ENCODE measurements at places on chromosomes 3 and 15.

DNA sequence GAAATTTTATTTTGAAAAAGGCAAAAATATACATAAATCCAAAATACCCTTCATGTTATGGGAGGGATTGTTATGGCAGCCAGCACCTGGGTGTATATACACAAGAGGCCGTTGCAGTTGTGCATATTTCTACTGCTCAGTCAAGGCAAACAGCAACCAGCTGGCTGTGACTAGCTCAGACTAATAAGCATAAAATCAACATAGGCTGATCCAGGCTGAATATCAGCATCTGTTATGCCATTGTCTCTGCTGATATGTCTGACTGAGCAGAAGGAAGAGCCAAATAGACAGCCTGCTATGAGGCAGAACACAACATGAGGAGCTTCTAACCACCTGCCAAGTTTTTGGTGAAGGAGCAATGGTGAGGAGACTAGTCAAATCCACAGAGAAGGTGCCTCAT, 457.5 kb upstream of the ALCAM start:
- DNase-seq, result no peak

DNA sequence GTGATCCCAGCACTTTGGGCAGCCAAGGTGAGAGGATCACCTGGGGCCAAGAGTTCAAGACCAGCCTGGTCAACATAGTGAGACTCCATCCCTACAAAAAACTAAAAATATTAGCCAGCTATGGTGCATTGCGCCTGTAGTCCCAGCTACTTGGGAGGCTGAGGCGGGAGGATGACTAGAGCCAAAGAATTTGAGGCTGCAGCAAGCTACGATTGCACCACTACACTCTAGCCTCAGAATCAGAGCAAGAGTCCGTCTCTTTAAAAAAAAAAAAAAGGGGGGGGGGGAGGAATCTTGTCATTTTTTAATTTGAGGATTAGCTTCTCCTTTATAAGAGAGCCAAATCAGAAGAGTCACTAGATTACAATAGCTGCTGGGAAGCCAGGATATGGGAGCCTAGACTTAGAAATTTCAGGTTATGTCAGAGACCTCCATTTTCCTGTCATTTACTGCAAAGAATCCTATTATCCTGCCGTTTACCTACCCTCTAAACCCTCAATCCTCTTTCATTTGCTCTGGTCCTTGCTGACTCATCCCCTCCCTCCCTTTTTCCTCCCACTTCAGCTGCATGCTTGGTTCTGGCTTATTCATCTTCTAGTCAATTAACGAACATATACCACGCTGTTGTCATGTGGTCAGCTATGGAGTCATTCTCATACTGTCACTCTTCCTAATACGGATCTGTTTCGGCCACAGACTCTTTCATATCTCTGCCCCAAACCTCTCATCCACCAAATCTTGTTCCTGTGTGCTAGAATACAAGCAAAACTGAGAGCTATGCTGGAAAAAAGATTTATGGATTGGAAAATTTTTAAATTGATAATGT, 83.8 kb upstream of the PPIB start:
- peak; percentile 58 for DNase-seq

DNA sequence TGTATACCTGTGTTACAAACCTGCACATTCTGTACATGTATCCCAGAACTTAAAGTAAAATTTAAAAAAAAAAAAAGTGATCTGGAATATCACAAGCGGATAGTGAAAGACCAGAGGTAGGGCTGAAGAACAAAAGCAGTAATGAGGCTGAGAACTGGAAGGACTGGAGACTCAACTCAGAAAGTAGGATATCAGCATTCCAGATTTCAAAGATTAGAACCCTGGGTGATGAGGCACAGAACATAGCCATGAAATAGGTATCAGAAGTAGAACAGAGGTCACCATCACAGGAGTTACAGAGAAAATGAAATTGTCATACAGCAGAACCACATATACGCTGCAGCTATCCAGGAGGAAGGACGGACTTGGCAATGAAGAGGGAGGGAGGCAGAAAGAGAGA, 56.1 kb downstream of the ACAP2 start:
- no peak for DNase-seq

- no peak for DNase-seq
Observed at GRCh38 chr3:153232851-153233271, 70.8 kb downstream of the RAP2B start.

- DNase-seq, result no peak
Observed at GRCh38 chr3:120622457-120622856, 26.3 kb downstream of the NDUFB4 start.

- DNase-seq, result no peak
Observed at GRCh38 chr15:93138681-93139250, 49.8 kb upstream of the RGMA start.

DNA sequence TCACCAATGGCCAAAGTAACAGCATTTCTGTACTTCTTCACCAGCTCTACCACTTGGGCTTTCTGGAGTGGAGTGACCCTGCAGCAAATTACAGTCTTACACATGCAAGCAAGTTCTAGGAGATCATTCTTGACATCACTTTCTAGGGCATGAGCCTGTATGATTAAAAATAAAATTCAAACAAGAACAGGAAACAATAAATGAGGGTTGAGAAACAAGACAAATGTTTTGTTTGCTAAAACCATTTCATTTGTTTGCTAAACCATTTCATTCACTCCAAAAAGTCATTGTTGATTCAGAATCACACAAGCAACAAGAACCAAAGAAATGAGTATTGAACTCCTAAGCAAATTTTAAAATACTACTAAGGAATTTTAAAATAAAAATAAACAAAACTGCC, 220.9 kb downstream of the ATP8B4 start:
- no peak for DNase-seq

DNA sequence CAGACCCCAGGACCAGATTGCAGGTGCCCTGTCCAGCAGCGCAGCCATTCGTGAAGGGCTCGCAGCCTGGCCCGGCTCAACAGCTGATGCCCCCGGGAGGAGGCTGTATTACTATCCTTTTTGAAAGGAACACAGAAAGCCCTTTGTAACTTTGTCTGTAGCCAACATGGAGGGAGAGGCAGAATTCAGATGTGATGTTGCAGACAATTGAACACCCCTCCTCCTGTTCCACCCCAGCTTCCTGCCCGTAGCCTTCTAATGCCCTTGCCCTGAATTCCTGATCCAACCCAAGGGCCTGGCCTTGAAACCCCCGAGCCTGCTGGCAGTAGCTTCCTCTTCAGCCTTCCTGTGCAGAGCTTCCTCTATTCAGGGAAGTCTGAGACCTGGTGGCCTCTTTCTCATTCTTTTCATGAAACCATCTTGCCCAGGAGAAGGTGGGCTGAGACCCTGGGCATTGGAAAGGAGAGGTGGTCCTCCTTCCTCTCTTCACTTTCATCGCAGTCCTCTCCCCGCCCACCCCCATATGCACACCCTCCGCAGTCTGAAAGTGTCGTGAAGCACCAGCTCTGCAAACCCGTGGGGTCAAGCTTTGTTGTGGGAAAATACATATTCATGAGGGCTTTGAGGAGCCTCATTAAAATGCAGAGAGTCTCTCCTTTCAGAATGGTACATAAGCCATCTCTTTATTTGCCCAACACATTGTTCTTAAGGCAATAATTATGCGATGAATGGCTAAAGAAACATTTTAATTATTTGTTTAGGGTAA, 109.2 kb downstream of the APBA2 start:
- no peak for DNase-seq

DNA sequence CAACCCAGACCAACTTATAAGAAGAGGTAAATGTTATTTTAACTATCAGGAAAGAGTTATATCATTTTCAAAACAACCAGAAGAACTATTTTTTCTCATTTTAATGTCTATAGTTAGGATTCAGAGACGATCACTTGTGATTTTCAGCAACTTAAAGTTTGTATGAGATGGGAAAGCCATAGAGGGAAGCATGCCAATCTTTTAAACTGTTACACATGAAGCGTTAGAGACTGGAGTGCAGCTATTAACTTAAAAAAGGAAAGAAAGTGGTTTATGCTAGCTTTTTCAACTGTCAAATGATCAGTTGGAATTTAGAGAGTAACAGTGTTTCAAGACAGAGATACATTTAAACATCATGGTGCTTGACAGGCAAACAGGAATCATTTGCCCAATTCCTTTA, 91.7 kb upstream of the LPP start:
- no peak for DNase-seq

DNA sequence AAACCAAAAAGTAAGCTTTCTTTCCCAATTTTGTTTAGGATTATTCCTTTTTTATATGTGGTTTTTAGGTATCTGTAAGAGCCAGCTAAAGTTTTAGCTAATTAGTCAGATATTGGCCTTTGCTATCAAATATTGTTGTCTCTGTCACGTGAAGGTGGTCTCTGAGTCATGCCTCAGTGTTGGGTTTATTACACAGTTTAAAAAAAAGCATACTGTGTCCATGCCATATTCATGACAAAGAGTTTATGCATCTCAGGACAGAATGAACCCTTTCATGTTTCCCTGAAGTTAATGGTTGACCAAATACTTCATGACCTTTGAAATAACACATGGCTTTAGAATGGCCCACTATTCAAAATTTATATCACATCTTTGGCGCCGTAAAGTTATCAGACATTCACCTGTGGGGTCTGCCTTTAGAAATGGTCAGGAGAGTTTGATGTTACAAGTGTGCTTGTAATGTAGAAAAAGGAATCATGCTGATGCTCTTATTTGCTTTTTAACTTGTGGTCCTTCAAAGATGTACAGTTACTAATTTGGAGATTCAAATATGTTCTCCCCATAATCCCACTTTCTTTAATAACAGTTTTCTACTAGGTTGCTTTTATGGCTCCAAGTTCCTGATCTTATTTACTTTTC, 101.5 kb downstream of the MYRIP start:
- no peak for DNase-seq

DNA sequence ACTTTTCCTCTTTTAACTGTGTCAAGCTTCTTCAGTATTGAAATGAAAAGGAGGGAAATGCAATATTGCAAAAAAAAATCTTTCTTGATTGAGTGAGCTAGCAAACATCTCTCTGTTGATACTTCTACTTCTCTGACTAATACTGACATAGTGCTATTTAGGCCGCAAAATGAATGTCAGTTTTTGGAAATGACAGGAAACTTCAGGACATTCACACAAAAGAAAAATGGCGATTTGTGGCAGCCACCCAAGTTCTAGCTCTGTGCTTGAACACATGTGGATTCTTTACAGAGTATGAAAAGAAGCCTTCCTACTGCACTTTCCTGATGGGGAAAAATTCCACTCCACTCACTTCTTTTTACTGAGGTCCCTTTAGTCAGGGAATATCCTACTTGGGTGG, 486.8 kb upstream of the ALCAM start:
- no peak for DNase-seq

Measured in stimulated activated CD8-positive, alpha-beta memory T cell treated with anti-CD3 and anti-CD28 coated beads, Interleukin-15, amount 100 ng/mL, for 48 hours (primary cell).